ENCODE measurements at places on chromosomes 3 and 15.

DNA sequence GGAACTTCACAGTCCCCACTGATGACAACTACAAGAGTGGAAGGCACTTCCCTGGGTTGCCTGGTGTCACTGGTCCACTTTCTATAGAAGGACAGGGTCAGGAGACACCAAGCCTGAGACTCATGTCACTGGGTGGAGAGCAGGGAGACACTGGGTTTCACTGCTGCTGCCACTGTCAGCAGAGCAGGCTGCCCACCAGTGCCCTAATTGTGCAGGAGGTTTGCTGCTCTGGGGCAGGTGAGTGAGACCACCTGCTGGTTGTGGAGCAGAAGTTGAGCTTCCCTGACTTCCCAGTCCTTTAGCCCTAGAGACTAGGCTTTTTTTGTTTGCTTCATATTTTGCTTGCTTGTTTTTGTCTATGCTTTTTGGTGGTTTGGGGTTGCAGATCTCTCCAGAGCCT, 528.4 kb upstream of the RGMA start:
- DNase-seq = peak; percentile 17

DNA sequence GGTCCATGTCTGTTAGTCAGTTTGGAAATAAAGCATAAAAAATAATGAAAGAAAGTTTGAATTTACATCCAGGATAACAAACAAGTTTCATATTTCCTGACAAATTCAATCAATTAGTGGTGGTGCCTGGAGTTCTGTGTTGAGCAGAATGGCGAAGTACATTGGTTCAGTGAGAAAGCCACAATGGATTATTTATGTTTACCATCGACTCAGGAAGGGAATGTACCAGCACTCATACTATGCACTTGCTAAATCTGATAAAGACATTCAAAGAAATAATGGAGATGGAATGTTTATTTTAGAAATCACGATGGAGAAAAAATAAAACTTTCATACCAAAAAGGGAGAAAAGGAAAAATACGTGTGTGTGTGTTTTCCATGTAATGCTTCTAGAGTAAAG, 45.3 kb upstream of the MME start:
- DNase-seq = no peak

- no peak for DNase-seq
These were observed 166.9 kb downstream of the SUCNR1 start for GRCh38 chr3:152040319-152040718.

- no peak for DNase-seq
These were observed 751.7 kb downstream of the CADM2 start for GRCh38 chr3:85710490-85710889.

- DNase-seq = no peak
These were observed 295.0 kb downstream of the LRTM1 start for GRCh38 chr3:54632834-54633233.

DNA sequence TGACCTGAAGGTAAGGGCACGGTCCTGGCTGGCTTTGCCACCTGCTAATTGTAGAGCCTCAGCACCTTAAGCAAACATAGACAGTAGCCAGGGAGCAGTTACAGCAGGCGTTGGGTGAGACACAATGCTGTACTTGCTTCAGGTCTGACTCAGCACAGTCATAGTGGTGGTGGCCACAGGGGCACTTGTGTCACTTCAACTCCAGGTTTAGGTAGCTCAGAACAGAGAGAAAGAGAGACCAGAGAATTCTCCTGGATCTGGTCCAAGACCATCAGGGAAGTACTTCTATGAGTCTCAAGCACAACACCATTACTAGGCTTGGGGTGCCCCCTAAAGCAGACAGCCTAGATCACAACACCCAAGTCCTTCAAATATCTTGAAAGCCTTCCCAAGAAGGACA, 204.4 kb downstream of the OTOL1 start:
- no peak for DNase-seq

GRCh38 chr15:101018450-101018849, 99.3 kb downstream of the LRRK1 start:
- no peak for DNase-seq

GRCh38 chr3:58022490-58022889, 14.3 kb downstream of the FLNB start:
- no peak for DNase-seq

DNA sequence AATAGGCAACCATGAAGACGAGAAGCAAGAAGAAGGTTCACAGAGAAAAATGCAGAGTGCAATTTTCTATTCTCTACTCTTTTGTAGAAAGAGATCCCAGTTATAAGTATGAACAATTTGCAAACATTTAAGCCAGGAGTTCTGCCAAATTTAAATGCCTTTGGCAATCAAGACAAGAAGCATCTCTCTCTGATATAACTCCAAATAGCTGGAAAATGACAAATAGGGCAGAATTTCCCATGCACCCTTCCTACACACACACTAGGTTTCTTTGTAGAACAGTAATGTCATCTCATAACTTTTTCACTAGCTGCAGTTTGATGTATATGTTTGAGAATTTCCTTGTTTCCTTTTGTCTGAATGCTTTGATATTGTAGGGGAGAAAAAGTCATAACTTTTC, 333.5 kb upstream of the AZI2 start:
- DNase-seq = no peak

- DNase-seq = no peak
These were observed 77.3 kb downstream of the CNTN3 start for GRCh38 chr3:74537164-74537563.

GRCh38 chr3:72434296-72434695, 413.9 kb downstream of the SHQ1 start:
- DNase-seq = no peak

- DNase-seq = no peak
These were observed 1059.7 kb downstream of the ZPLD1 start for GRCh38 chr3:103494512-103494911.

- peak; percentile 79 for DNase-seq
These were observed at the start of gene FAH for GRCh38 chr15:80152896-80153876. Gene FAH, plus strand, starts transcription at chr15:80152999. Its CDS starts 56 bp downstream, at chr15:80153055.

DNA sequence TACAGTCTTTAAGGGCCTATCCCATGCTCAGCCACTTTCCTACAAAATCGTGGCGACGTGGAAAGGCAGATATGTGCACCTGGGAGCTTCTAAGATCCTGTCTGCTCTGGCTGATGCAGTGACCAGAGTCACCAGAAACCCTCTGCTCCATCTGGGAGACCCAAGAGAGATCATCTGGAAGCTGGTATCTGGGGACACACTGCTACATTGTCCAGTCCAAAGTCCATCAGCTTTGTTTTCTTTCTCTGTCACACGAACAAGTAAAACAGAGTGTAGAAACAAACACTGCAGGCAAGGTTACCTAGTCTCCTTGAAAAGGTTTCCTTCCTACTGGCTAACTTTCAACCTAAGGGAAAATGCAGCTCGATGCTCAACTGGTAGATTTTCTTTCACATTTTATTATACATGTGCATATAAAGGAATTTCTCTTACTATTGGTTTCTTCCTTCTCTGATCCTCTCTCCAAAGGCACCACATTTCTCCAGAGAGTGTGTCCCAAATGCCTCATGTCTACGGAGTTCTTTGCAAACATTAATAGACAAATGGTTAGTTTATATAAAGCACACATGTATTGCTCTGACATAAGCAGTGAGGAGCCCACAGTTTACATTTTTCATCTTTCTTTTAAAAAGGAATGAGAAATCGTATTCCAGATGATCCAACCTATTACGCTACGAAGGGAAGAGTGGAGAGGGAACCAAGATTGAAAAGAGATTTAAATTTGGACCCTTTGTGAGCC, 8.3 kb upstream of the GREM1 start:
- DNase-seq = no peak

- DNase-seq = no peak
These were observed 58.7 kb upstream of the PLXND1 start for GRCh38 chr3:129665024-129665768.

DNA sequence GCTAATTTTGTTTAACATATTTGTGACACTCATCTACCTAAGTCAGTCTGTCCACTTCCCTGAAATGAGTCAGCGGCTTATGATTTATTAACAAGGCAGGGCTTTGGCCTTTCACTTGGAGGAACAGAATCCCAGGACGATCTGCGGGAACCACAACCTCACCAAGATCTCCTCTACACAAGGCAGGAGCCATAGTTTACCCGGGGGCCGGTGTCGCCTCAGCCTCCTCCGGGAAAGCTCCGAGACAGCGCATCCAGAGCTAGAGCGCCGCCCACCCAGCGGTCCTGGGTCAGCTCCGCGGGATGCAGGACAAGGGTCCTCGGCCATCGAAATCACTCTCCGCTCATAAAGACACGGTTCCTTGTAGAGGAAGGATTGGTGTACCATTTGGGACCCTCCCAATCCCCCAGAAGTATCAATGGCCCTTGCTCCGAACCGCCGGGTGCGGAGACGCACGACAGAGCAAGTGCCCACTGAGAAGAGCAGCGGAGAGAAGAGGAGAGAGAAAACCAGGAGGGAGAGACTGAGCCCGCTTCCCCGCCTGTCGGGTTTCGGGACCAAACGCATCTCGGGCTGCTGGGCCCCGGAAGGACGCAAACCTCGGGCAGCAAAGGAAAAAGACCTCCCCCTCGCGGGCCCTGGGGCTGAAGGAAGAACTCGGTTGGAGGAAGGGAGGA, 13.1 kb upstream of the ALCAM start:
- peak; percentile 59 for DNase-seq

DNA sequence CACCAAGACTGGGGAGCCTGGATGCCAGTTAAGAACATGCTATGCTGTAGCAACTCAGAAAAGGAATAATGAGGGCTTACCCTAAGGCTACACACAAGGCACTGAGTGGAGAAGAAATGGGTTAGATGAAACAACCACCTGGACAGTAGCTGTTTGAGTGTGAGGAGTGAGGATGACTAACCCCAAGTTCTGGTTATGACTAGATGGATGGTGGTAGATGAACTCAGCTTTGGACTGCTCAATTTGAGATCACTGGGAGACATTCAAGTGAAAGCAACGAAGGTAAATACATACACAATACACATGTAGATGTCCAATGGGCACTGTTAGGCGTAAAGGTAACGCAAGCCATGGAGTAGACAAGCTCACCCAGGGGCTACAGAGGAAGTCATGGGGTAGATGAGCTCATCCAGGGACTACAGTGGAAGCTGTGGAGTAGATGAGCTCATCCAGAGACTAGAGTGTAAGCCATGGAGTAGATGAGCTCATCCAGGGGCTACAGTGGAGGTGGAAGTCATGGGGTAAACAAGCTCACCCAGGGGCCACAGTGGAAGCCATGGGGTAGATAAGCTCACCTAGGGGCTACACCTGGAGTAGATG, 98.3 kb downstream of the ANO10 start:
- no peak for DNase-seq

- peak; percentile 87 for DNase-seq
These were observed 365.6 kb downstream of the SV2B start for GRCh38 chr15:91465696-91466095.

DNA sequence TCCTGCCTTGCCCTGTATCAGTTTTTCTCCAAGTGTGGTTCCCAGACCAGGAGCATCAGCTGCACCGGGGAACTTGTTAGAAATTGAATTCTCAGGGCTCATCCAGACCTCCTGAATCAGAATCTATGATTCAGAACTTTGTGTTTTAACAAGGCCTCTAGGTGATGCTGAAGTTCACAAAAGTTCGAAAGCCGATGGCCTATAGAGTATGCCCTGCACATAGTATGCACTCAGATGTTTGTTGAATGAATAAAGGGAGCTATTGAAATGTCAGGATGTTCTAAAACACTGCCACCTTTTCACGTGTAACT, 664 bp upstream of the LARP6 start:
- no peak for DNase-seq

DNA sequence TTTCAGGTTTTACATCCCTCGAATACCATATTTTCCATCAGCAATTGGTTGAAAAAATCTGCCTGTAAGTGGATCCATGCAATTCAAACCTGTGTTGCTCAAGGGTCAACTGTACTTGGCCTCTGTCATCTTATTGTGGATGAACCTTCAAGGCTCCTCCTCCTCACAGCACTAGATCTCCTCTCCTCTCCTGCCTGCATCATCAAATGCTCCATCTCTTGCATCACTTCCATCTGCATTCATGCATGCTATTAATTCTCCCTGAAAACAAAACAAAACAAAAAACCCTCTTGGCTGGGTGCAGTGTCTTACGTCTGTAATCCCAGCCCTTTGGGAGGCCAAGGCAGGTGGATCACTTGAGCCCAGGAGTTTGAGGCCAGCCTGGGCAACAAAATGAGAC, 10.1 kb downstream of the BCL2L10 start:
- no peak for DNase-seq

DNA sequence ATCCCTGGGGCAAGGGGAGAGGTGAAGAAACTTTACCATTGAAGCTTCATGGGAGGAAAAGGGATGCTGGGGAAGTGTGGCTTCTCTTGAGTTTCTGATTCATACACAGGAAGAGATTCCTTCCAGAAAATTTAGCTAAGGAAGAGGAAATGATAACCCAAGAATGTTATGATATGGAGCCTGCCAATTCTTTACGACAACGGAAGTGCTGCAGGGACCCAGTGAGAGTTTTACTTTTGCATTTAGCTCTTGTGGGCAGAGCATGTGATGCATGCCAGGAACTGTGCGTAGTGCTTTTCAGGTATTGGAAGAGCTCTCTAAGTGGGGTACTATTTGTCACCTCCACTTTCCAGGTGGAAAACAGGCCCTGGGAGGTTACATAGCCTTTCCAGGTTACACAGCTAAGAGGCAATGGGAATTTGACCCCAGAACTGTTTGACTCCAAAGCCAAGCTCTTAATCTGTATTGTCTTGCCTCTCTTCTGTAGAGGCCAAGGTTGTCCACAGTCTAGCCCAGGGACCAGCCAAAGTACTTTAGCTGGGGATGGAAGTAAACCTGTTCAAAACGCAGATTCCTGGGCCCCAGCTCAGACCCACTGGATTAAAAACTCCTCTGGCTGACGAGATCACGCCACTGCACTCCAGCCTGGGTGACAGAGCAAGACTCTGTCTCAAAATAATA, 23.0 kb downstream of the CMTM7 start:
- no peak for DNase-seq

DNA sequence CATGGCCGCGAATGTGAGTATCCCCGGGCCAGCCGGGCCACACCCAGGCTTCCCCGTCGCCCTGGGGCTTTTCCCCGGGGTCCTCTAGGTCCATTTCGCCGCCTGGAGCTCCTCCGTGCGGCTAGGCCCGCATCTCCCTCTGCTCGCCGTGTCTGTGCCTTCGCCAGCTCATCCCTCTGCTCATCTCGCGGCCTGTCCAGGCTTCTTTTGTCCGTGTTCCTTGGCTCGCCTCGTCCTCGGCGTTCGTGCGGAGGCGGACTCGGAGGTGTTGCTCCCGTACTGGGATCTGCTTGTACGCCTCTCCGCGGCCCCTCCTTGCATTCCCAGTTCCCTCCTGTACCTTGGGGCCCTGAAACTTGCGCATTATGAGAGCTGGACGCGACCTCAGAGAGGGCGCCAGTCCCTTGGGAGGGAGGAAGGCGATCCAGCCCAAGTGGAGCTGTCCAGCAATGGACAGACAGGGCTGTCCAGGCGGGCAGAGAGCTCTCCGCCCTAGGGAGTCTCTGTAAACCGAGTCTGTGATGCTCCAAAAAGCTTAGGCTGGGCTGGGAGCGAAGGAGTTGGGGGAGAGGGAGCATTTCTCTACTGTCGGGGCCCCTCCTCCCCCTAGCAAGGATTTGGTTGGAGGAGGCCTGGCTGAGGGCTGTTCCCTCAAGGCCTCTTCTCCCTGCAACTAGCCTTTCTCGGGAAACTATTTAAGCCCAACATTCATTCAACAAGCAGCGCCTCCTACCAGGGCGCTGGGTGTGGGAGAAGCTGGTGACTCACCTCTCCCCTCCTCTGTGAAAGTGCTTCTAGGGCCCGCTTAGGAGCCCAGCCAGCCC, 553 bp downstream of the TMEM43 start:
- peak; percentile 81 for DNase-seq
